Activated CD8-positive, alpha-beta memory T cell treated with anti-CD3 and anti-CD28 coated beads for 1 hour (primary cell): ENCODE measurements at places on chromosomes 2 and 18.

DNA sequence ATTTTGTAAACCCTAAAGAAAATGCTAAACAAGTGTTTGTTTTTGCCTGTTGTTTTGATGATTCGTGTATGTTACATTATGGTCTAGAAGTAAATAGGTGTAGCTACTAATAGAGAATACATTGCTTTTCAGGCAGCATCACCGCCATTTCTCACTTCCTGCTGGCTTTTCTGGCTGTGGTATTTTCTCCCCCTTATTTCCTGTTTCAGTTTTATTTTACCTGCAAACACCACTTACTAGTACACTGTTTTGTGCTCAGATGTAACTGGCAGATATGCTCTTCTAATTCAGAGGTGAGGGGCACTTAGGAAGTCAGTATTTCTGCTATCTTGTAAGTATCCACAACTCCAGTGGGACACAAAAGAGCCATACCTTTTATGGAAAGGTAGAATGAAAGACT is 38.1 kb upstream of the SLC3A1 start:
- no peak for DNase-seq

- no peak for DNase-seq
Measured at GRCh38 chr2:204871231-204871953, 326.1 kb downstream of the PARD3B start.

GRCh38 chr2:223526106-223526505 is 76.1 kb downstream of the SCG2 start:
- no peak for DNase-seq

GRCh38 chr2:85748985-85749875 is 4.6 kb upstream of the ATOH8 start:
- no peak for DNase-seq
